Upper lobe of right lung (tissue), 1 donor: ENCODE measurements at places on chromosomes 11 and 22. TPM values are rescaled to one million over a fixed set of nuclear protein-coding genes. Genes with fewer than 3 reads are reported as not detected.

DNA sequence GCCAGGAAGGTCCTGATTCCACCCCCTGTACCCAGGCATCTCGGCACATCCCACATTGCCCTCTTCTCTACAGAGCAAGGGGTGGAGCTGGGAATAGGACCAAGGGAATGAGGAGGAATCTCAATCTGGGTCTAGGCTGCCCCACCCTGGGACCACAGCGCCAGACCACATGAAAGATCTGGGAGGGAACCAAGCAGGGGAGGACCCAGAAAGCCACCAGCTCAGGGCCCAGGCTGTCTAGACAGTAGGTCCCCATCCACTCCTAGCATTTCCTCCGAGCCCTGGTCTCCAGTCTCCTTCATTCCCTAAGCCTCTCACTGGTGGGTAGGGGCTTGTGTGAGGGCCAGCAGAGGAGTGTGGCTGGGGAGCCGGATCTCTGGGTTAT is 11.6 kb downstream of the PHLDB1 start:
- DNase-seq: peak; percentile 49
- peak overlapping the region; percentile 67 for H3K27ac ChIP-seq
- no peaks in the 10 kb centered on the region for H3K27me3 ChIP-seq
- H3K36me3 ChIP-seq: peaks cover 13% of the 10 kb centered on the region

The GUCY1A2 gene
- 31.1 TPM for total RNA-seq

The UBE4A gene
- 40.0 TPM for total RNA-seq

The GAS2 gene
- total RNA-seq: 1.7 TPM

The PELI3 gene
- 15.5 TPM for total RNA-seq

GRCh38 chr11:95349345-95349942 is 118.4 kb upstream of the SESN3 start:
- no peak overlapping the region for H3K4me3 ChIP-seq
- H3K27ac ChIP-seq: no peak overlapping the region
- H3K27me3 ChIP-seq: no peaks in the 10 kb centered on the region
- no peaks in the 10 kb centered on the region for H3K4me1 ChIP-seq
- no peaks in the 10 kb centered on the region for H3K36me3 ChIP-seq

- no peaks in the 10 kb centered on the region for H3K27me3 ChIP-seq
- no peak for DNase-seq
- H3K4me1 ChIP-seq: peaks cover 10% of the 10 kb centered on the region
- H3K4me3 ChIP-seq: no peak overlapping the region
- no peak overlapping the region for H3K27ac ChIP-seq
These were observed 60.6 kb upstream of the AMPD3 start for GRCh38 chr11:10394229-10395101.

The CSTPP1 gene
- total RNA-seq: 26.2 TPM

The KRTAP5-9 gene
- not detected for total RNA-seq

- no peaks in the 10 kb centered on the region for H3K36me3 ChIP-seq
- no peak overlapping the region for H3K4me3 ChIP-seq
- H3K27me3 ChIP-seq: no peaks in the 10 kb centered on the region
- H3K4me1 ChIP-seq: no peaks in the 10 kb centered on the region
- no peak overlapping the region for H3K27ac ChIP-seq
These were observed 125.5 kb upstream of the NCAM1 start for GRCh38 chr11:112835591-112836255.

DNA sequence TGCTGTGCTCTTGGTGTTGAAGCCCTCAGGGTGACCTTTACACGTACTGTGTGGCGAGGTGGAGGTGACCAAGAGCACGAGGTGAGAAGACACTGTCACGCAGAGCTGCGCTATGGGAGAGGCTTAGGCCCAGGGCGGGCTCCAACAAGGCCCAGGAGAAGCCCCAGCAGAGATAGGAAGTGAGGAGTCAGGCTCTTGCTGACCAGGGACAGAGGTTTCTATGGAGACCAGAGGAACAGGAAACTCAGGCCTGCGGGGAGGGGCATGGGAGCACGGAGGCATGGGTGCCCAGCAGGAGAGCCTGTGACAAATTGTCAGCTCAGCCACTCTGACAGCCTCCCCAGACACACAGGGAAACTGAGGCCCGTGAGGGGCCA is 15.8 kb downstream of the DGKZ start:
- no peaks in the 10 kb centered on the region for H3K27me3 ChIP-seq
- DNase-seq: peak; percentile 81
- peaks cover 1% of the 10 kb centered on the region for H3K36me3 ChIP-seq
- no peak overlapping the region for H3K4me3 ChIP-seq
- peaks cover 46% of the 10 kb centered on the region for H3K4me1 ChIP-seq

GRCh38 chr11:101269990-101270660 is 140.5 kb upstream of the PGR start:
- H3K27ac ChIP-seq: no peak overlapping the region
- H3K4me3 ChIP-seq: no peak overlapping the region
- DNase-seq: no peak
- no peaks in the 10 kb centered on the region for H3K27me3 ChIP-seq

GRCh38 chr22:40678493-40679248 is 613 bp upstream of the MCHR1 start:
- no peak overlapping the region for H3K27ac ChIP-seq
- no peak for DNase-seq
- H3K36me3 ChIP-seq: no peaks in the 10 kb centered on the region
- H3K27me3 ChIP-seq: peaks cover 9% of the 10 kb centered on the region
- peaks cover 10% of the 10 kb centered on the region for H3K4me1 ChIP-seq

The PAMR1 gene
- 12.4 TPM for total RNA-seq

DNA sequence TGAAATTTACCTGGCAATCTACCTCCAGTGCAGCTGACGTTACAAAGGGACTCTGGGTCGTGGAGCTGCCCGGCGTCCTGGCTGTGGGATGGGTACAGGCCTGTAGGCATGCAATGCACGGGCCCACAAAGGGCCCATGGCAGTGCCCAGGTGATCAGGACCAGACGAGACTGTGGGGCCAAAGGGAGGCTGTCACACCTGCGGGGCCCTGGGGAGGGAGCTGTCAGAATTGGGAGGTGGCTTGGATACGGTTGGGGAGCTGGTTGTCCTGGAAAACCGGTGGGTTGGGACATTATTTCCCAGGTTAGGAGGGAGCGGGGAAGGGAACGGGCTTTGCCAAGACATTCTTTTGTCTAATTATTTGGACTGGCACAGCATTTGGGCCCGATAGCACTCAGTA is 958.5 kb downstream of the BRD1 start:
- peaks cover 5% of the 10 kb centered on the region for H3K27me3 ChIP-seq
- no peaks in the 10 kb centered on the region for H3K36me3 ChIP-seq
- no peak overlapping the region for H3K27ac ChIP-seq
- H3K4me3 ChIP-seq: no peak overlapping the region

DNA sequence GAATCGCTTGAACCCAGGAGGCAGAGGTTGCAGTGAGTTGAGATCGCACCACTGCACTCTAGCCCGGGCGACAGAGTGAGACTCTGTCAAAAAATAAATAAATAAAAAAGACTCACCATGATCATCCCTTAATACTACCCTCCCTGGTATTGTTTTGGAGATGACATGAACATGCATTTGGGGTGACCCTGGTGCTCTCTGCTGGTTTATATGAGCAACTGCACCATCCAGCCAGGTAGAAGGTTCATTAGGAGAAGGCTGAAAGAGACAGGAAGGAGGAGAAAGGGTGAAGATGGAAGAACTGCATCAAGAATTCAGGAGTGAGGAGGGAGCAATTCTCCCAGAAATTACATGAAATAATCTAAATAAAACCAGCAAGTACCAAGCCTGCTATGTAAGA is 37.8 kb downstream of the SLC5A1 start:
- H3K27ac ChIP-seq: no peak overlapping the region
- H3K4me1 ChIP-seq: no peaks in the 10 kb centered on the region

DNA sequence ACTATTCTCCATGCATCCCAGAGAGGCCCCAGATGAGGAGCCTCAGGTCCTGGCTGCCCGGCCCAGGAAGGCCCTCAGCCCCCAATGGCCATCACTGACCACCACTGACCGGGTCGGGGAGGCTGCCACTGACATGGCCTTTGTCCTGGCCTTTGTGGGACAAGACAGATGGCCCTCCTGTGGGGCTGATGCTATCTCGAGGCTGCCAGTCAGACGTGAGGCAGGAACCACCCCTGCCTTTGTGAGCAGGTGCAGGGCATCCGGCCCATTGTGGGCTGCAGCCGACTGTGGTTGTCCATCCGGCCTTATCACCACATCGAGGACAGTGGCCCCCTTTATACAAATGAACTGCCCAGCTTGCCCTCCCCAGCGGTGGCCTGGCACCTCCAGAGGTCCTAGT is 5.5 kb downstream of the GP1BB start:
- H3K4me3 ChIP-seq: no peak overlapping the region
- peaks cover 3% of the 10 kb centered on the region for H3K4me1 ChIP-seq
- H3K27ac ChIP-seq: no peak overlapping the region
- DNase-seq: no peak
- H3K36me3 ChIP-seq: no peaks in the 10 kb centered on the region
- no peaks in the 10 kb centered on the region for H3K27me3 ChIP-seq

DNA sequence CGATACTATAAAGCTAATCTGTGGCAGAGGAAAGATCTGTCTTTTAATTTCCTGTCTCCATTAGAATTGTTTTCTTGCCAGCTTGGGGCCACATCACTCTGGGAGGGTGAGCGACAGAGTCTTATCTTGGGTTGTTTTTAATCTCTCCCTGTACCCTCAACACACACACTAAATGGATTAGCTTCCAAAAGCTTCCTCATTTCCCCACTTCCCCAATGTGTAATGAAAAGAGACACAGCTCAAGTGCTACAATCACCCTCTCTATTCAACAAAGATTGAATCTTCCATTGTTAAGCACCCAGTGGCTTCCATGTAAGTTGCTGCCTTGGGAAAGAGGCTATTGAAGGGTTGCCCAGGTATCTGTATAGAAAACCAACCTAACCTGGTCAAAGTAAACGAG is 6.1 kb upstream of the ASCL3 start:
- H3K27me3 ChIP-seq: no peaks in the 10 kb centered on the region
- no peak for DNase-seq
- peaks cover 68% of the 10 kb centered on the region for H3K36me3 ChIP-seq
- no peaks in the 10 kb centered on the region for H3K4me1 ChIP-seq
- H3K4me3 ChIP-seq: no peak overlapping the region
